ENCODE measurements at places on chromosomes 1 and 21.

DNA sequence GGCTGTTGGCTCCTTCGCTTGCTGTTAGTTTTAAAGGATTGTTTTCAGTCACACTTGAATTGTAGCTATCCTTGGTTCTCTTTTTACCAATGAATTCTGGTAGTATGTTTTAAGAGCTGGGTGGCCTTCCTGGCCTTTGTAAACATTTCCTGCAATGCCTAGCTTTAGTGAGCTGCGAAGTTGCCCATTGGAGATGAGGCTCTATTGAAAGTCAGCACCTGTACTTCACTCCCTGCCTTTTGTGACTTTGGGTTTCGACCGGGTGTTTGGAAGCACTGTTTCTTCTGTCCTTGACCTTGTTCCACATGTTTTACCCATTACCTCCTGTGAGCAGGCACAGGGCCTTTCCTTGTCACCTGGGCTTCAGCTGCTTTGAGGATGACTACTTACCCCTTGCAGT lies 64.7 kb downstream of the DYRK1A start:
- no peak for DNase-seq

DNA sequence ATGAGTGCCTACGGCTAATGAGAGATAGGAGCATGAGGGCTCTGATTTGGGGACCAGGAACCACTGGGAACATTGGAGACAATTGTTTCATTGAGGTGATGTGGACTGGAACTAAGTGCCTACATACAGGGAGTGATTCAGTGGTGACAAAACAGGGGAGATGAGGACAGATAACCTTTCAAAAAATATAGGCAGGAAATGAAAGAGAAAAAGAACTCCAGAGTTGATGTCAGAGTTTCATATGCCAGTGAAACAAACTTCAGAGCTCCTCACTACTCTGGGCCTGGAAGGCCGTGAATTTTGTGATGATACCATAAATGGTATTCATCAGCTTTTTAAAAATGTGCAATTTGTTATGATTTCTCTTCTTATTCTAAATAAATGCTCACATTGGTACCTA lies 39.3 kb downstream of the FASLG start:
- no peak for DNase-seq

GRCh38 chr1:16938351-16939321 lies 16.9 kb downstream of the CROCC start:
- DNase-seq = no peak

- DNase-seq = no peak
These were observed 24.8 kb downstream of the RSPH1 start for GRCh38 chr21:42471206-42471605.

DNA sequence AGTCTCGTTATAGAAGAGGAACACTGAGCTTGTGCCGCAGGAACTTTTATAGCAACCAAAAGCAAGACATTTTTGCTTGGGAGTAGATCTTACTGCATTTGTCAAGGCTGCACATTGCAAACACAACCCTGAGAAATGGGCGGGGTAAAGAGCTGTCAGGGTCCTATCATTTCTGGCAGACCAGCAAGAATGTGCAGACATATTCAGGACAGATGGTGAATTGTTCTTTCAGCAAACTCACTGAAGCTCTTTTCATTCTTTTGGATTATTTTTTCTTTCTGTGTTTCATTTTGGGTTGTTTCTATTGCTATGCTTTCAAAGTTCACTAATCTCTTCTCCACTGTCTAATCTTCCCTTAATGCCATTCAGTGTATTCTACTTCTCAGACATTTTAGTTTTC lies 5.1 kb upstream of the ACTN2 start:
- no peak for DNase-seq

DNA sequence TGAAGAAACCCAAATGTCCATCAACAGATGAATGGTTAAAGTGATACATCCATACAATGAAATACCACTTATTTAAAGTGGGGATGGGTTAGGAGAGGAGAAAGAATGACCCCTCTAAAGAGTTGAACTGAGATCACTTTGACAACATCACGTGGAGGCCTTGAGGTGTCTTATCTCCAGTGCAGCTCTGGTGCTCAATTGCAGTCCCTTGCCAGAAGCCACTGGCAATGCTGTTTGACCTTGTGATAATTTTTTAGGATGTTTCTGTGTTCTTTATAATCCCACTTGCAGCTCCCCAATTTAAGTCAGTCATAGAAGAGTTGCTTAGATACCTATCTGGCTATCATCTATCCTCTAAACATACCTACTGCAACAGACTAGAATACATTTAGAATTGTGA lies 167.6 kb downstream of the ZNF648 start:
- no peak for DNase-seq
